ENCODE measurements at places on chromosomes 4 and X.

- DNase-seq, result peak; percentile 54
Observed at GRCh38 chrX:68498044-68498507, 775 bp upstream of the YIPF6 start.

DNA sequence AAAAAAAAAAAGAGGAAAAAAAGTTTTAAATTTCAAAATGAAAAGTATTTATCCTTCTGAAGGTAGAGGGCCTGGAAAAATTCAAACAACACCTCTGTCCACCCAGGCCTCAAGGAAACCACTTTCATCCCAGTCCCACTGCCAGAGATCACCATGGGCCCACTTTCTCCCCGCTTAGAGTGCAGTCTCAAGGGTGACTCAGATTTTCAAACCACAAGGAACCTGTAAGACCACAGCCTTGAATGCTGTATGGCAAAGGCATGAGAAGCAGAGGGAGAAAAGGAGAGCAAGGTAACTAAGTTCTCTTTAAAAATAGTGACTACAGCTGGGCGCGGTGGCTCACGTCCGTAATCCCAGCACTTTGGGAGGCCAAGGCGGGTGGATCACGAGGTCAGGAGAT lies 87.9 kb upstream of the PACRGL start:
- peak; percentile 7 for DNase-seq

DNA sequence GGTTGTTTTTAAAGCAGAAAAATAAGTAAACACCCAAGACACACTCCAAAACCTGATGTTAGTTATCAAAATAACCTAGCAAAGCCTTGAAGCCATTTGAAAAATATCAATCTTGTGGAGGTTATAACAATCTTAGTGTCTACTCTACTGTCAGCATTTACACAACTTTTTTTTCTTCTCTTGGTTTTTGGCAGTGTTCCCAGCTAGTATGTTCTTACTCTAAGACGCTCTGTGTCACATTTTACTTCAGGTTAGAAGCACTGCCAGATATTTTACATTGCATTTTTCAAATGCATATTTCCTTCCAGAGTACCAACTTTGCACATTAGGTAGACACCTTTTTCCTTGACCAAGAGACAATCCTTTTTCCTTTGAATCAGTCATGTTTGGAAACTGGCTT lies 114.0 kb upstream of the INPP4B start:
- no peak for DNase-seq

DNA sequence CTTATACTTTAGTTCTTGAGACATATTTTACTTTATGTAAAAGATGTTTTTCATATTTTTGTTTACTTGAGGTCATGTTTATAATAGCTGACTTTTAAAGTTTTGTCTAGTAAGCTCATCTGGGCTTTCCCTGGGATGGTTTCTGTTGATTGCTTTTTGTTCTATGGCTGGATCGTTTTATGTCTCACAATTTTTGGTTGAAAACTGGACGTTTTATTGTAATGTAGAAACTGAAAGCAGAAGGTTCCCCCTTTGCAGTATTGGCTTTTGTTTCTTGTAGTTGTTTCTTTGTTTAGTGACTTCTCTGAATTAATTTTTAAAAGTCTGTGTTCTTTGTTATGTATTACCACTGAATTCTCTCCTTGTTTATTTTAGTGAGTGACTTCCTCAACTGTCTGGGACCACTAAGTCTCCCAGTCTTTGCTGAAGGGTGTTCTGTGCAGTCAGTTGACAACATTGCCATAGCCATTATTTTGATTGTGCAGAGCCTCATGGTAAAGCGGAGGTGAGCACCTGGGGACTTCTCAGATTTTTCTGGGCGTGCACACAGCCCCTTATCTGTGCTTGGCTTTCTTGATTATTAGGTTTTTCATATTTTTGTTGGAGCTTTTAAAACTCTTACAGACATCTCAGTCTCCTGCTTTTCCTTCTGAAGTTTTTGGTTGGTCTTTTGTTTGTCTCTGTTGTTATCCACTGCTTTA lies 31.0 kb downstream of the KDM6A start:
- no peak for DNase-seq

DNA sequence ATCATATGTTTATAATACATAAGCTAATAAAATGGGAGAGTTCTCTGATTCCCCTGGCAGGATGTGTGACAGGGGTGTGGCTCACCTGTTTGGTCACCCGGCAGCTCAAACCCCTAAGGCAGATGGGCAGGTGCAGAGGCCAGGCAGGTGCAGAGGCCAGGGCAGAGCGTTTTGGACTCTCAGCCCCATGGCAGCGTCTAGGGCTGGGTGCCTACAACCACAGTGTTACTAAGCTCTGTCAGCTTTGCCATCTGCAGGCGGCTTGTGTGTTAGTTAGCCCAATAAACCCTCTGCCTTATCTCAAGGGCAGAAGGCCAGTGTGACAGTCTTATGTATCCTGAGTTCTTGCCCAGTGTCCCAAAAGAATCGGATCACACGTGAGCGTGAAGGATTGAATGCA lies 54.0 kb upstream of the UGT2B15 start:
- no peak for DNase-seq

DNA sequence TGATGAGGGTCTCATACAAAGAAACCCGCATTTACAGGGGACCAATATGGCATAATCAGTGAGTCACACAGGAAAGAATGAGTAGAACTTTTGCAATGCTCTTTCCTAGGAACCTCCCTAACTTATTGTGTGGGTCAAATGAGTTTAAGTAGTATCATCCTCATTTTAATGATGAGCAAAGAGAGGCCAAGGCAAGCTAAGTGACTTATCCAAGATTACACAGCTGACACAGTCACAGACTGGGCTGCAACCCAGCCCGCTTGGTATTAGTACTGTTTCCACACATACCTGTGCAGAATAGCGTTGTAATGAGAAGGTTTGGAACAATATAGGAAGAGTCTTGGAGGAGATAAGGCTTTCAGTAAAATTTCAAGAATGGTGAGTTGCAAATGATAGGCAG lies 91.0 kb upstream of the PPP1R2C start:
- DNase-seq, result no peak

DNA sequence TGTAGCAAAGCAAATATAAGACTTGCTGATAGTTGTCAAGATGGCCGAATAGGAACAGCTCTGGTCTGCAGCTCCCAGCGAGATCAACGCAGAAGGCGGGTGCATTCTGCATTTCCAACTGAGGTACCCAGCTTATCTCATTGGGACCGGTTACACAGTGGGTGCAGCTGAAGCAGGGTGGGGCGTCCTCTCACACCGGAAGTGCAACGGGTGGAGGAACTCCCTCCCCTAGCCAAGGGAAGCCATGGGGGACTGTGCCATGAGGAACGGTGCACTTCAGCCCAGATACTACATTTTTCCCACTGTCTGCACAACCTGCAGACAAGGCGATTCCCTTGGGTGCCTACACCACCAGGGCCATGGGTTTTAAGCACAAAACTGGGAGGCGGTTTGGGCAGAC lies 382.3 kb upstream of the EMCN start:
- DNase-seq, result no peak

- no peak for DNase-seq
Observed at GRCh38 chrX:108875548-108875947, 139.2 kb upstream of the IRS4 start.

GRCh38 chr4:14958436-14958835 lies 43.8 kb upstream of the CPEB2 start:
- DNase-seq, result no peak

- no peak for DNase-seq
Observed at GRCh38 chr4:71867598-71867997, 83.7 kb upstream of the GC start.

DNA sequence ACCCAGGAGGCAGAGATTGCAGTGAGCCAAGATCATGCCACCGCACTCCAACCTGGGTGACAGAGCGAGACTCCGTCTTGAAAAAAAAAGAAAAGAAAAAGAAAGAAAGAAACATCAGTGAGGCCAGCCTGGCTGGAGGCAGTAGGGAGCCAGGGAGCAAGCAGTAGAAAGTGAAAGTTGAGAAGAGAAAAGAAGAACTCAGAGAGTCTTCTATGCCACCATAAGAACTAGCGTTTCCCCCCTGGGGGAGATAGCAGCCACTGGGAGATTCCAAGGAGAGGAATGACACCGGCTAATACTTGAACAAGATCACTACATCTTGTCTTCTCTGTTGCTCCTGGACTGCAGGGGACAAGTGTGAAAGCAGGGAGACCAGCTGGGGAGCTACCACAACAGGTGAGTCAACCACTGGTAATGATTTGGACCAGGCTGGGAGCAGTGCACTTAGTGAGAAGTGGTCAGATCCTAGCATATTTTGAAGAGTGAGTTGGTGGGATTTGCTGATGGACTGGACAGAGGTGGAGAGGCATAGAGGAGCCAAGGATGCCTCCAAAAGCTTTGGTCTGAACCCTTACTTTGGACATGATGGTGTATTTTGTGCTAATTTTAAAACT lies 33.4 kb downstream of the SLC2A9 start:
- DNase-seq, result no peak

DNA sequence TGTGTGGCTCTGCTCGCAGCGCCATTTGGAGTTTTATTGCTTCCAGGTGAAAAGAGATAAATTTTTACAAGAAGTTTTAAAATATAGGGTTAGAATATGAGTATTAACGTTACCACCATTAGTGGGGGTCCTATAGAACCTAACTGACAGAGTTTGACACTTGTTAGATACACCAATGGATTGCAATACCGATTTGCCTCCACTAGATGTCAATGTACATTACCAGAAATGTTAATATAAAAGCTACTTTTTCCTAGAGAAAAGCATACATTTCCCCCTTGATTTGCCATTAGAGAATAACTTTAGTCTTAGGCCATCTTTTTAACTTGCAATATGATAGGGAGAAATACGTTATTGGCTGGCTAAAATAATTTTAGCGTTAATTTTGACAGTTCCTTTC lies 108.4 kb downstream of the LINC00632 start:
- DNase-seq, result peak; percentile 16

- no peak for DNase-seq
Observed at GRCh38 chrX:18994713-18995112, 10.8 kb upstream of the PHKA2 start.

DNA sequence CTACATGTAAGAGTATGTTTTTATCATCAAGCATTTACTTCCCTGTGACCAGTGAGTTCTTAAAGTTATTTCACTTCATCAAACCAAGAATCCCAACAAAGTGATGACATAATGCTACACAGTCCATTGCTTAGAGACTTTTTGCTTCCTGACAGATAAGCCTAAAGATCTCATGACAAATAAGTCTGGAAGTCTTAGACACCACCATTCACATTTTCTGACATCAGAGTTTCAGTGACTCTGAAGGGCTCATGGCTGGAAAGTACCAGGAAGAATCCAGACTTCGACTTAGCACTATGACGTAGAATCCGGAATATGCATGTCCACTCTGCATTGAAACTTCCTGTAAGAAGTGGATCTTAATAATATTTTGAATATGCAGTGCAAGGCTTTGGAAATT lies 53.7 kb downstream of the CLDN22 start:
- no peak for DNase-seq

GRCh38 chr4:76407440-76408119 lies 13.4 kb downstream of the CCDC158 start:
- no peak for DNase-seq

DNA sequence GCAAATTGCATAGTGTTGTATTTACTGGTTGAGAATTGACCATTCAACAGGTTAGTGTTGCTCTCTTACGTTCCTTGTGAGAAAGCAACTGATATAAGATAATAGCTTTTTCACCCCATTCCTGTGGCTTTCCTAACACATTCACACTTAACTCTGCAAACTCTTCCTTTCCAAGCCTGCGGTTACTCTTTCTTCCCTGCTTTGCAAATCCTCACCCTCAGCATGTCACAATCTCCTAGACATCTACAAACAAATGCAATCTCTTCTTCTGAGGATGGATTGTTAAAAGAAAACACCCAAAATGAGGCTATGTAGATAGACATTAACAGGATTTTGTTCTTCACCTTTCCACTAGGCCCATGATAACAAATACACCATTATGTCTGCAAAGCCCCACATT lies 771.7 kb upstream of the PCDH7 start:
- DNase-seq, result no peak

DNA sequence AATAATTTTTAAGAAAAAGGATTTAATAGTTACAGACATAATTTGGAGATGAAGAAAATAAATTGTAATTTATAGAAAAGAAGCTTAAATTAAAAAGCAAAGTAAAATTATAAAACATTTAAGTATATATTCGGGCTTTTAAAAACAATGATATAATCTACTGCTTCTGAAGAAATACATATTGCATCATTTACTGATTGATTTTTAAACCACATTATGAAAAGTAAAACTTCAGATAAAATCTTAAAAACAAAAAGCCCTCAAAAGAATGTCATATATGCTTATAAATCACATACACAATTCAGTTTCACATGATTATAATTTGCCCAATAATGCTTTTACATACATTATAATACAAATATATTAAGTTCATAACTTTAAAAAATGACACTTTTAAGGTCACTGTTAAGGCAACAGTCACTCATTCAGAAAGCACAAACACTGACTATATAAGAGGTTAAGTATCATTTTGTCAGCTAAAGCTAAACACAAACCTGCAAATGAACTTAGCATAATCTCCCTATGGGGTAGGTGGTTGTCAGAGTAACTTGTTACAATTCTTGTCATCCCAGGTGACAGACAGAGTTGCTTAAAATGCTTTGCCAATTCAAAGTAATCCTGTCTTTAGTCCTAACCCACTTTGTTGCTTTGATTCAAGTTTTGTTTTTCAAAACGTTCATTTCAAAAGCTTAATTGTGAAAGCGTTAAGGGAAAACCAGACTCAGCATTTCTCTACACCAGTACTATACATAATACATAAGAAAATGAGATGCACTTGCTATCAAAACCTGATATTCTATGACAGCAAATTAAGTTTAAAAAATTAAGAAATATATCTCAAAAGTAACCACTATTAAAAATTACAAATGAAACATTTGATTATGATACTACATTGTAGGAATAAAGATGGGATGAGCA lies 90.6 kb upstream of the MAB21L2 start:
- DNase-seq, result no peak

GRCh38 chr4:157447195-157447594 lies 226.7 kb downstream of the GRIA2 start:
- no peak for DNase-seq

GRCh38 chr4:3295837-3296624 lies 3.2 kb downstream of the RGS12 start:
- no peak for DNase-seq

DNA sequence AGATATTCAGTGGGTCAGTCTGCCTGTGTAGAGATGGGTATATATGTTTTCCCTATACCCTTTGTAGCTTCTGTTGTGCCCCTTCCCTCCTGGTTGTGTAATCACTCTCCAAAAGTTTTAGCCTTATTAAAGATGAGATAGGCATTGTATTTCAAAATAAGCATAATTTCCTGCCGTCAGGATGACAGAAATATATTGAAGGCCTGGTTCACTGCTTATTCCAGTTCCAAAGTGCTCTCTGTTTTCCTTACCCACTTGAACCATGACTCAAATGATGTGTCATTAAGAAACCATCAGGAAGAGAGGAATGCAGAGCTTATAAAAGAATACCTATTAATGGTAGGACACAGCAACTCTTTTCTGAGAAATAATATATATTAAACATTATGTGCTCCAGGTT lies 178.5 kb downstream of the GABRB1 start:
- DNase-seq, result peak; percentile 36

- no peak for DNase-seq
Observed at GRCh38 chr4:41471126-41472071, 66.6 kb upstream of the LIMCH1 start.

- no peak for DNase-seq
Observed at GRCh38 chr4:182776376-182777105, 140.6 kb downstream of the DCTD start.

GRCh38 chr4:27078934-27079455 lies 218.4 kb downstream of the STIM2 start:
- no peak for DNase-seq

Data from ACHN (cell line).